Kasumi-1 (cell line): ENCODE measurements at places on chromosomes 4 and X.

DNA sequence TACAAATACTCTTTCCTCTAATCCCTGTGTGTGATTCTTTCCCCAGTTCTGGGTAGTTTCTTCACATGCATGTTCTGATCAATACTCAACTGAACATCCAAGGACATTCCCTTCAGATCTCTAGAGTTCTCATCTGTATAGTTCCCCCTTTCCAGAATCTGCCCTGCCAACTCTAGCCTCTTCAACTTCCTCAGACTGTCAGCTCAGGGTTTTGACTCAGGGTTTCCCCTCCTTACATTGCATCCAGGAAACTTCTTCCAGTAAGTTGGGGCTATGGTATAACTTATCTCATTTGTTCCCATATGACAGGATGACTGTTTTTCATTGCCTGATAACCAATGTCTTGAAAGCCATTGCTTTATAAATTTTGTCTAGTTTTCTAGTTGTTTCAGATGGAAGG lies 14.2 kb upstream of the ANKRD17 start:
- DNase-seq = peak; percentile 46

DNA sequence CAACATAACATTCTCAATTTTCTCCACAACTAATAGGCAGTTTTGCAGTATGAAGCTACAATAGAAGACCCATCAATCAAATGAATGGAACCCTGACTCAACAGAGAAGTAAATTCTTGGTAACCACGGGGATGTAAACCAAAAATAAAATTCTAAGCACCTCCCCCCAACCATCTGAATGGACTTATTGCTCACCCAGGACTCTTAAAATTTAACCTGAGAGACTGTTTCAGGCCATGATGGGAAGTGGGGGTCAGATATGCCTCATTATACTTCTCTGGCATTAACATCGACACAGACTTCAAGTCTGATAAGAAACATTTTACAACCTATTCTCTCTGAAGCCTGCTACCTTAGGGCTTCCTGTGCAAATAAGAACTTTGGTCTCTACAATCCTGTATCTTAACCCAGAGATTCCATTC lies 620.9 kb downstream of the TLL1 start:
- DNase-seq = no peak

GRCh38 chr4:174213731-174214100 lies 69.8 kb downstream of the FBXO8 start:
- DNase-seq = no peak

DNA sequence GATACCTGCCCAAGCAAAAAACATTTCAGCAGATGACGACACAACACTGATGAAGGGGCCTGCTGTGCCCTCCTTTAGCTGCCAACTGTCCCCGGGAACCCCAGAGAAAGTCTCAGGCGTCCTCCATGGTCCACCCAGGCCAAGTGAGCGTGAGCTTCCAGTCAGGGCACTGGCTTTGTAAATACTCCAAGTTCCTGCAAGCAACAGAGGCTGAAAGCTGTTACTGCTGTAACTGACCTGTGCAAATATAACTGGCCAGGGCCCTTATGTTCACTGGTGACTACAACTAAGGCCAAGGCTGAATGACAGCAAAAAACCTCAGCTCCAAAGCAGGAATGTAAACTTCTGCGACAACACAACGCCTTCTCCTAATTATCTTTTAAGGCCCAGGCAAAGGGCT lies 8.2 kb downstream of the WDR1 start:
- no peak for DNase-seq

DNA sequence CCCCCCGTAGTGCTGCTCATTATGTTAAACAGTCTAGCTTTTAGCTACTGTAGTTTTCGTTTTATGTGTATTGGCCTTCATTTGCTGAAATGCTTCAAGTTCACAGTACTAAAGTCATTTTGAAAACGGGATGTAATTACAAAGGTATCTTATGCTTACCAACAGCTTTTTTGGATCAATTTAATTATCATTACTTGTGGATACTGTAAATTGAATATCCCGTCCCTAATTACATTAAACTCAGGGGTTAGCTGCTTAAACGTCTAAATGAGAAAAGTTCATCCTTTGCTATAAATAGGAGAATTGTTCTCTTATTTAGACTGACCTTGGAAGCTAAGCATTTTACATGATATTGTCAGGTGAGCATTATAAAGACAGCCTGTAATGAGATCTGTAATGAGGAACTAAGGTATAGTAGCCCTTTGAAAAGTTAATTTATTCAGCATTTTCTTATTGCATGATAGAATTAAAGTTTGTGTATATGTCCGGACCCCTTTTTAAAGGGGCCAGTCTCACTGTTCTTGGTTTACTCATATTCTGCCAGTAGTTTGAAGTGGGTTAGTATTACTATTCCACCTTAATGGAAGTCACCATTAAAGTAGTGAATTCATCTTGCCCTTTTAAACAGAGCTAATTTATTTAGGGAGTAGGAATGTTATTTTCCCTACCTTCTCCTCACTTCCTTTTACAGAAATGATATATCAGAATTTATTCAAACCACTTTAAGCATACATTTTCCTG lies 252.6 kb downstream of the TENM3 start:
- DNase-seq = no peak

DNA sequence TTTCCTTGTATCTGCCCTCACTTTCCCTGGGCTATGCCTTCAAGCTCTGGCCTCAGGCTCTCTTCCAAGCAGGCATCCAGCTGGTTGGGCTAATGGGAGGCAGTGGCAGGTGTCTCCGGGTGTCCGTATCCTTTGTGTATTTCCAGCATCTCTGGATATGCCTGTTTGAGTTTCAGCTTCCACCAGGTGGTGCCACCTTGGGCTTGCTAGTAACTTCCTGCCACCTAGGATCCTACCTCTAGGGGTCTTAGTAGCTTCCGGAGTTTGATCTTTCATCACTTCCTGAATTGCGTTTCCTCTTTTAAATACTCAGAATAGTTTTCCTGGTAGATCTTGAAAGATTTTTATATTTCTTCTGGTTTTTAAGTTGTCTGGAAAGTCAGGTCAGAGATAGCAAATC lies 23.2 kb upstream of the ANOS1 start:
- no peak for DNase-seq

DNA sequence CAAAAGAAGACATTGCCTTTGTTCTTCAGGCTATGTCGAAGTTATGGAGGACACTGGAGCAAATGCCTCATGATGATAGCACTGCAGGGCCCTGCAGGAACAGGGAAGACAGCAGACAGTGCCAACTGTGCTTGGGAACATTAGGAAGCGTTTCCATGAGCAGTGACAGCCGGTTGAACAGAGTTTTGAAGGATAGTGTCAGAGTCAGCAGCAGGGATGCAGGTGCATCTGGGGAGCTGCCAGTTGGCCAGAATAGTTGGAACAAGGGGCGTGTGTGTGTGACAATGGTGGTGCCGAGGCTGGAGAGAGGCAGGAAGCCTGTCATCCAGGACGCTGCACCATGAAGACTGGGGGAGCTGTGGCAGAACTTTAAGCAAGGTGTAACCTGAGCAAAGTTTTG lies 88.6 kb downstream of the SHROOM3 start:
- no peak for DNase-seq

DNA sequence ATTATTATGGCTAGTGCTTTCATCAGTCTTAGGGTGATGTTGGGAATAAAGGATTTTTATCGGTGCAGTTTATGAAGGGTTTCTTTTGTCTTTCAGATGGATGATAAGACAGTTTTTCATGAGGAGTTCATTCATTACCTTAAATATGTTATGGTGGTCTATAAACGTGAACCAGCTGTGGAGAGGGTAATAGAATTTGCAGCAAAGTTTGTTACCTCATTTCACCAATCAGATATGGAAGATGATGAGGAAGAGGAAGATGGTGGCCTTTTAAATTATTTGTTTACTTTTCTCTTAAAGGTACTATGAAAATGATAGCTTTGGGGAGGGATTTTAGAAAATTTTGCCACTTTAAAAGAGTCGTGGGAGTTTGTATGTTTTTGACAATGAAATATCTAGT lies 1.3 kb downstream of the NCAPG start:
- DNase-seq = no peak

- no peak for DNase-seq
Measured at GRCh38 chr4:85761803-85762528, 287.0 kb downstream of the ARHGAP24 start.

- DNase-seq = peak; percentile 25
Measured at GRCh38 chrX:148865277-148866210, 365.1 kb downstream of the AFF2 start.

- DNase-seq = peak; percentile 3
Measured at GRCh38 chrX:85544609-85545008, 165.1 kb upstream of the POF1B start.

DNA sequence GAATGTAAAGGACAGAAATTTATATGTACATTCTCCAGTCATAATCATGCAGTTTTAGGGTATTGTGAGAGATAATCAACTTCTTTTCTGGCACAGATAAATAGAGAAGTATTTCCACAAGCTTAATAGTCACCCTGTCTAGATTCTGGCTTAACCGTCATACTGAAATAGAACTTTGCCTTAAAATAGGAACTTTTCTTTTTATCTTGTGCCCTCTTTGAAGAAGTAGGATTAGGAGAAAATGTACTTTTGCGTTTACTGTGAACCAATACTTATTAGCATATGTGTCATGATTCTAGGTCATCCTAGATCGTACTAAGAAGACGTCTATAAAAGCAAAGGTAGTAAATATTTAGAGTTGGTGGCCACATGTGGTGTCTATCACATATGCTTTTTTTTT lies 95.4 kb downstream of the NFKB1 start:
- no peak for DNase-seq

DNA sequence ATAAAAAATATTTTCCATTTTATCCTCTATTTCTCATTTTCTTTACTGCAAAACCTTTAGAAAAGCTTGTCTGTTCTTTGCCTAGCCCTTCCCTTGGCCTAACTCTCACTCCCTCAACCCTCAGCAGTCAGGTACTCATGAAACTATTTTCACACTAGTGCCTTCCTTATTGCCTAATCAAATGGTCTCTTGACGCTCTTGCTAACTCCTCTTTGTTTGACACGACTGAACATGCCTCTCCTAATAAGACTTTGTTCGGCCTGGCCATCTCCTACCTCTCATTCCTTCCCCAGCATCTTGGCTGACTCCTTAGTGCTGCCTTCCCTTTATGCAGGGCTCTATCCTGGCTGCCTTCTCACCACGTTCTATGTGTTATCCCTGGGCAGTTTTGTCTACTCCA lies 11.1 kb upstream of the LRAT start:
- no peak for DNase-seq

DNA sequence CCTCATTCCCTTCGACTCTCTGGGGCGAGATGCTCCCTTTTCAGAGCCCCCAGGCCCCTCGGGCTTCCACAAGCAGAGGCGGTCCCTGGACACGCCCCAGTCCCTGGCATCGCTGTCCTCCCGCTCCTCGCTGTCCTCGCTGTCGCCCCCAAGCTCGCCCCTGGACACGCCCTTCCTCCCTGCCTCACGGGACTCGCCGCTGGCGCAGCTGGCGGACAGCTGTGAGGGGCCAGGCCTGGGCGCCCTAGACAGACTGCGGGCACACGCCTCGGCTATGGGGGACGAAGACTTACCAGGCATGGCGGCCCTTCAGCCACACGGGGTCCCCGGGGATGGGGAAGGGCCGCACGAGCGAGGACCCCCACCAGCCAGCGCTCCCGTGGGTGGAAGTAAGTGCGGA lies 39.5 kb upstream of the CLCN4 start:
- DNase-seq = no peak

DNA sequence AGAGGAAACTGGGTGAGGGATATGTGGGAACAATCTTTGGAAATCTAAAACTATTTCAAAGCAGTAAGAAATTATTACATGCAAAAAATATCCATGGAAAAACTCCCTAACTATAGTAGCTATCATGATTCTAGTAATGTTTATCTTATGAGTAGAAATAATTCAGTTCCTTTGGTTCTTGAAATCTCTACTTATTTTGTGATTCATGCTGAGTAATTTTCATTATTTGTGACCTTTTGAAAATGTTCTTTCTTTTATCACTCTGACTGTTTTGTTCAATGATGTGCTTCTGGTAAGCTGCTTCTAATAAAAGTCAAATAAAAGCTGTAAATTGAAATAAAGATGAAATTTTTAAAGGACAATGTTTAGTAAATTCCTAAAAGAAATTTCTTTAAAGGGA lies 40.4 kb upstream of the MAGEB10 start:
- DNase-seq = no peak

DNA sequence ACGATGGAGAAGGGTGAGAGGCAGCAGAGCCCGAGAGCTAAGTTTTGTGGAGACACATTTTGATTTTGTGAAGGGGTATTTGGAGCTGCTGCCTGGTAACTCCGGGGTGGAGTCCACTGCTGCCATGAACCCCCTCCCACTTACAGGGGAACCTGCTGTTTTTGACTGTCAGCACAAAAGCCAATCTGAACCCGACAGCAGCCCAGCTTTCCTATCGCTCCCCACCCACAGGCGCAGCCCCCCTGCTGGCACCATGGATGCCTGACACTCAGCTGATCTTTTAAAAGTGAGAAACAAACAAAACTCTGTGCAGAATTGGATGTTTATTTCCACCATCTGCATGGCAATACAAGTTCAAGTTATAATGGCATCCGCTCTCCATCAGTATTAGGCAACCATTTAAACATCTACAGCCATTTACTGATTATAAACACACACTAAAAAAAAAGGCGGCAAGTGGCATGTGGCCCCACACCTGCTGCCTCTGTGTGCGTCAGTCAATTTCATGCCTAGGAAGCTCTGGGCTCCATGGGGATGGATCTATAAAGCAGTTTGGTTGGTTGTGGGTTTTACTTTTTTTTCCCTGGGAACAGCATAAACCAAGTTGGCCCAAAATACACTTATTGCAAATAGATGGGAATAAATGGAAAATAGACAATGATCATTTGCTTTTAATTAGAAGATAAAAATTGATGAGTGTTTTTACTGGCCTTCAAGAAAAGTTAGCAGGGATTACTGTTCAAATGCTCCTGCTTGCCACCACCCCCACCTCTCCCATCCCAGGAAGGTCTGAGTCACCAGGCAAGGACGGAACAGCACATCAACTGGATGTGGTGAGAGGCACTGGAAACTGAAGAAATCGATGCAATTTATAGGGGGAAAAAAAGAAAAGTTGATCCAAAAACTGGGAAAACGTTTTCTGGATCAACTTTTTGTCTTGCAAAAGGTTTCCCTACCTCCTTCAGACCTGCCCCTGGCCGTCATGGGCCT lies 46.0 kb downstream of the SEPSECS start:
- DNase-seq = no peak

- no peak for DNase-seq
Measured at GRCh38 chr4:189278597-189279165, 662.0 kb upstream of the FRG1 start.

- DNase-seq = no peak
Measured at GRCh38 chrX:110145311-110145710, 142.4 kb downstream of the TMEM164 start.

GRCh38 chr4:126568652-126569570 lies 1063.8 kb upstream of the INTU start:
- no peak for DNase-seq

DNA sequence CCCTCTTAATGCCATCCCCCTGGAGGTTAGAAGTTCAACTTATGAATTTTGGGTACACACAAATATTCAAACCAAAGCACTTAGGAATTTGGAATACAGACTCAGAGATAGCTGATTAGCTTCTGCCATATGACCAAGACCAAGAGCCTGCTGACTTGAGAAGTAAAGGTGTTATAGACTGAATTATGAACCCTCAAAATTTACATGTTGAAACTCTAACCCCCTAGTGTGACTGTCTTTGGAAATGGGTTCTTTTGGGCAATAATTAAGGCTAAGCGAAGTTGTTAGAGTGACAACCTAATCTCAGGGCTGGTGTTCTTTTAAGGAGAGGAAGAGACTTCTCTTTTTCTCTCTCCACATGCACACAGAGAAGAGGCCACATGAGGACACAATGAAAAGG lies 151.2 kb downstream of the COX18 start:
- no peak for DNase-seq
